ENCODE measurements at places on chromosomes 7 and 10. TPM values are rescaled to one million over a fixed set of nuclear protein-coding genes. Genes with fewer than 3 reads are reported as not detected.
A peak's percentile ranks its signal among the peaks of the same experiment; 100 is the strongest.

GRCh38 chr7:31096877-31097258 is 44.8 kb downstream of the ADCYAP1R1 start:
- no peak for DNase-seq

The RGR gene
- total RNA-seq = 2.2 TPM

DNA sequence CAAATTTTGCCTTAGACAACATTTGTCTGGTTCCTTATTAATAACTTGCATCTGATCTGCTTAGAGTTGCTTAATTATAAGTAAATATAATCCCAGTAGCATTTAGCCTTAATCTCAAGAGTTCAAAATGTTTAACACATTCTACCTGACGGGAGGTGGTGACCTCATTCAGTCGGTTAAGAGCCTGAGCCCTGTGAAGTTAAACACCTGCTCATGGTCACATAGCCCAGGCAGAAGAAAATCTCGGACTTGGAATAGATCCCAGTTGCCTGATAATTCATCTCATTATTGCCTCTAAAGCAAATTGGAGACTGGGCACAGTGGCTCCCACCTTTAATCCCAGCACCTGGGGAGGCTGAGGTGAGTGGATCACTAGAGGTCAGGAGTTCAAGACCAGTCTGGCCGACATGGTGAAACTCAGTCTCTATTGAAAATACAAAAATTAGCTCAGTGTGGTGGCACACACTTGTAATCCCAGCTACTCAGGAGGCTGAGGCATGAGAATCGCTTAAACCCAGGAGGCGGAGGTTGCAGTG is 18.6 kb upstream of the ASCC1 start:
- no peak for DNase-seq

DNA sequence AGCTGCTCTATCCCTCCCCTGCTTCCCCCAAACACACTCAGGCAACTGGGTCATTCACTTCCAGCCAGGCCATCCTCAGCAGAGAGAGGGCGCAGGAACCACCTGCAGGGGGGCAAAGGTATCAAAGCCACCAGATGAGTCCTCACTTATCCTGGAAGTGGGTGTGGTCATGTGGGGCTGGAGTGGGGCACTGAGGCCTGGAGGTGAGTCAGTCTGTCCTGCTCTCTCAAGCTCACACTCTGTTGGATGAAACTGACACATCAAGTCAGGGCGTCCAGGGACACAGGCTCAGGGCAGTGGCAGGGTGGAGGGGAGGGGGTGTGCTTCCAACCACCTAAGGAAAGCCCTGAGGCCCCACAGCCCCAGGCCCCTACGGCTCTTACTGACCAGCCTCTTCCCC is 8.0 kb upstream of the ELFN1 start:
- no peak for DNase-seq

DNA sequence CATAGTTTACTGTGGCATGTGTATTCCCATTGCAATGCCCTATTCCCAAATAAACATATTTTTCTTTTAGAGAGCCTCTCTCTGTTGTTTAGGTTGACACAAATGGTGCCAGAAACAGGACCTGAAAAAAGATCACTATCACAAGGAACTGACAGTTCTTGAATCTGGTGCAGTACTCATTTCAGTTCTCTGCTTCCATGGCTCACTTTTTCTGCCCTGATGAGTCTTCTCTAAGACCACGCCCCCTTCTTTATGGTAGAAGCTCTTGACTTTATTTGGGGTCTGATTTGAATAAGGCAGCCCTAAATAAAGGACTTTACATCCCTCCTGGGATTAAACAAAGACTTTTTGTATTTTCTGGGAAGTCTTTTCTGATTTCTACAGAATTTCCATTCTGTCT is 3.5 kb upstream of the CCDC126 start:
- DNase-seq = no peak

GRCh38 chr7:137942484-137943115 is 59.3 kb downstream of the CREB3L2 start:
- peak; percentile 42 for DNase-seq

DNA sequence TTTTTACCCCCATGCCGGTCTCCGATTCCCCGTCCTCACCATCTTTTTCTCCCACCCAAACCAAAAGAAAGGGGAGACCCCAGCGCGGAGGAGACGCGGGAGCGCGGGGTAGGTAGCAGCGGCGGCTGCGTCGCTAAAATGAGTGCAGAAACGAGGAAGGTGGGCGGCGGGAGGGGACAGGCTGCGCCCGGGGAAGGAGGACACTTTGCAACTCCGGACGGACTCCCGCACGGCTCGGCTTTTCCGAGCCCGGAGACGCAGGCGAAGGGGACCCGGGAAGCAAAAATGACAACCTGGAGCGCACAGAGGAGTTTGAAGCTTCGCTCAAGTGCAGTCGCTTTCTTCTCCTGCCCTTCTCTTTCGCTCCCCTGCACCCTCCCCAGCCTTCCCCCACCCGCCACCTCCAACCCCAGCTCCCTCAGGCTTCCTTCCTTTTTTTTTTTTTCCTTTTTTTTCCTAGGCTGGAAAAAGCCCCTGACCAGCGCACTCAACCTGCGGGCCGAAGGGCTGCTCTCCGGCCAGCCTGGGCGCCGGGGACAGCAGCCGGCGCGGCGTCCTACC is 453 bp downstream of the SFMBT2 start:
- DNase-seq = peak; percentile 8

DNA sequence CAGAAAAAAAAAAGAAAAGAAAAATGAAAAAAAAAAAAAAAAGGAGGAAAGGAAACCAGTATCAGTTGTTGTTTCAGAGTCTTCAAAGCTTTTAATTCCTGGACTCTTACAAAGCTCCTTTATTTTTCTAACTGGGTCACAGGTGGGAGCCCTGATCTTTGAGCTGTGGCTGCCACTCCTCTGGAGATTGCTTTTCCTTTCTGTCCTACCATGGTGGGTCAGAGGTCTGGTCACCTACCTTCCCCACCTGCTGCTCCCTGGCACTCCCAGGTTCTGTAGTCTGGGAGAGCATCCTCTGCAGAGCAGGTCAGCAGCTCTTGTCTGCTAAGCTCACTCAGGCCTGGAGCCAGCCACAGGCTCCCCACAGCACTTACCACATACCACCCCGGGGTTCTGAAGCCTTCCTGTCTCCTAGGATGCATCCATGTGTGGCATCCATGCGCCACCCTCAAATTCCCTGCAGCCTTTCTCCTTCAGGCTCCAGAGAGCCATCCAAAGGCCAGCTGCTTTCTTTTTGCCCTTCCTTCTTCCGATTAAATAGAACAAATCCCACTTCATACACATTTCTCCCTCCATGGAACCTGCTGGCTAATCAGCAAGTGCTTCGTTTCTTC is 73.2 kb upstream of the TPK1 start:
- DNase-seq = no peak

The LBX1 gene
- 0.24 TPM for total RNA-seq

GRCh38 chr10:49053053-49053997 is 62.0 kb downstream of the VSTM4 start:
- DNase-seq = no peak

The ZNF716 gene
- total RNA-seq = 1.7 TPM

The SLC39A12 gene
- total RNA-seq = not detected

GRCh38 chr7:54560723-54561122 is 18.5 kb downstream of the VSTM2A start:
- DNase-seq = no peak

- no peak for DNase-seq
Observed at GRCh38 chr7:45985902-45986301, 64.8 kb upstream of the IGFBP3 start.

DNA sequence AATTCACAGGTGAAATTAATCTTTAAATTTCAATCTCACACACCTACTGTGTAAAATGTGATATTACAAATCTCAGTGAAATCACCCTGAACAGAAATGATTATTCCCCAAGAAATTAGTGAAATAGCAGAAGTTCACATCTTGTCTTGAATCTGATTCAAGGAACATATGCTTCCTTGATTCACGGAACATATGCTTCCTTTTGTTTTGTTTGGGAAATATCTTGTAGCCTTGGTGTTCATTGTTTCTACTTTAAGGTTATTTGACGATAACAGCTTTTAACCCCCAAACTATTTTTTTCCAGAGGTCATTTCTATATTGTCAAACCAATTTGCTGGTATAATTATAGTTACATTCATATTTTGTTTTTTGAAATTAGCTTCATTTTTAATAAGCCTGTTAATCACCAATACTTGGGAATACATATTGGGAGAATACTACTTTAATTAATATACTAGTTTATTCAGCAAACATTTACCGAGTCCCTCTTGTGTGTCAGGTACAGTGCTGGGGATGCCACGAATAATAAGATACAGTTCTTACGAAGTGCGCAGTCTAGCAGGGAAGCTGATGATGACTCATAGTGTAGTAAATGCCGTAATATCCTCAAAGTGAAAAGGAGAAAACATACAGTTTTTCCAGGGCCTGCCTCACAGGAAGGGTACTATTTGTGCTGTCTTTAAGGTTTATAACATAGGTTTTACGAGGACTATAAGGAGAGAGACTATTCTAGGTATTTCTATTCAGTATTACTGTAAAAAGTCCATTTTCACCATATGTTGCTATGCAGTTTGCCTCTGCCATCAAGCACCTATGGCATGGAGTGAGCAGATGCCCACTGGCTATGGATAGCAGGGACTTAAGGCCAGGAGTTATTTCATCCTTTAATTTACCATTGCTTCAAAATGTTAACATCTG is 32.5 kb downstream of the PRKAR2B start:
- no peak for DNase-seq

GRCh38 chr10:14617852-14618251 is 156.8 kb downstream of the FAM107B start:
- DNase-seq = no peak

The ATOH7 gene
- not detected for total RNA-seq

The ABCB4 gene
- 30.6 TPM for total RNA-seq

DNA sequence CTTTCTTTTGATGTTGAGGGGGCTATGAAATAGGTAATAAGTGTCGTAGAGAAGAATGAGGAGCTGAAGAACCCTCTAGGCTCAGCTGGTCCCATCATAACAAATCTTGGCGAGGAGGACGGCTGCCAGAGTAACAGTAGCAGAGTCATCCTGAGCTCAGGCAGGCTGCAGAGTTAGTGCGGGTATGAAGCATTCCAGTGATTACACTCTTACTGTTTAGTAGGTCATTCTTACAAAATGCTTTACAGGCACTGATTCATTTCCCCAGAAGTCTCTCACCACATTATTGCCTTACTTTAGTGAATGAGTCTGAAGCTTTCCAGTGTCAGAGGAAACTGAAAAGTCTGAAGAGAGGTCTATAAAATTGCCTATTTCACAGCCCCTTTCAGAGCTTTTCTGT is 43.9 kb upstream of the GPR158 start:
- DNase-seq = peak; percentile 26

- DNase-seq = no peak
Observed at GRCh38 chr10:91681361-91682276, 48.7 kb upstream of the PPP1R3C start.

The CPN1 gene
- not detected for total RNA-seq

The COL1A2 gene
- 19,645 TPM for total RNA-seq

DNA sequence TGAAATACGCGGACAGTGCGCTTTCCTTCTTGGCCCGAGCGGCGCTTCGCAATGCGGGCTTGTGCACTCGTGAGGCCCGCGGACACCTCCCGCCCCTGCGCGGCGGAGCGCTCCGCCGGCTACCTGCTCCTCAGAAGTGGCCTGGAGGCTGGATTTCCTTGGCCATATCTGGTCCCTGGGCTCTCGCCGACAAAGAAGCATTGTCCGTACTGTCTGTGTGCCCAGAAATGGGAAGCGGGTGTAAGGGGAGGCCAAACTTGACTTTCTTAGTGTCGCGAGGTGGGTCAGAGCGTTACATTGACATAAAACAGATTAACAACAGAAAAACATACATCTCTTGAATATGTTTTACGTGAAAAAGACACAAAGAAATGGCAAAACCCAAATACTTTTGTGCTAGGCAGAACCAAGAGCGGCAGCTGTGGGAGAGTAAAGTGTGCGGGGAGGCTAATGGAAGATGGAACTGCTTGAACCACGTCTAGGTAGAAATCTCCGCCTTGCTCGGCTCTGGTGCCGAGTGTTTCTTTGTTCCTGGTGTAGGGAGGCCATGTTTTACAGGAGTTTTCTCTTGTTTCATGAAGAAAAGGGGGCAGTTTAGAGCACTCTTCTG is 1.4 kb downstream of the LANCL2 start:
- no peak for DNase-seq

GRCh38 chr7:126489874-126490273 is 762.9 kb downstream of the GRM8 start:
- no peak for DNase-seq

The ARPC1A gene
- total RNA-seq = 54.4 TPM

The LRRC18 gene
- 0.48 TPM for total RNA-seq

DNA sequence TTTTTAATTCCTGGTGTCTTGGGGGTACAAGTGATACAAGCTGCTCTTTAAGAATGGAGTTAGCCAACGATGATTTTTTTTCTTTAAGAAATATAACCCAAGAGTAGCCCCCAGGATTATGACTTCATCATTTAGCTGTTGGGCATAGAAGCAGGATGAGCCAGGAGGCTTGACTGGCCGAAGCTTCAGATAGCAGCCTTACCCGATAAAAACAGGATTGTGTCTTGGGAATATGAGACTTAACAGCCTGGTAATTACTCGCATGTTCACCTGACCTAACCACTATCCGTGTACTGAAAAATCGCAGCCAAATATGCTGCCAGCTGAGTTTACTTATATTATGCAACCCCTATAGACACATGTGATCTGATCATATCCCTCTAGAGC is 346.0 kb upstream of the BMPER start:
- DNase-seq = no peak

GRCh38 chr10:91800182-91800581 is 2.0 kb downstream of the TNKS2 start:
- no peak for DNase-seq

The HPSE2 gene
- 18.8 TPM for total RNA-seq

DNA sequence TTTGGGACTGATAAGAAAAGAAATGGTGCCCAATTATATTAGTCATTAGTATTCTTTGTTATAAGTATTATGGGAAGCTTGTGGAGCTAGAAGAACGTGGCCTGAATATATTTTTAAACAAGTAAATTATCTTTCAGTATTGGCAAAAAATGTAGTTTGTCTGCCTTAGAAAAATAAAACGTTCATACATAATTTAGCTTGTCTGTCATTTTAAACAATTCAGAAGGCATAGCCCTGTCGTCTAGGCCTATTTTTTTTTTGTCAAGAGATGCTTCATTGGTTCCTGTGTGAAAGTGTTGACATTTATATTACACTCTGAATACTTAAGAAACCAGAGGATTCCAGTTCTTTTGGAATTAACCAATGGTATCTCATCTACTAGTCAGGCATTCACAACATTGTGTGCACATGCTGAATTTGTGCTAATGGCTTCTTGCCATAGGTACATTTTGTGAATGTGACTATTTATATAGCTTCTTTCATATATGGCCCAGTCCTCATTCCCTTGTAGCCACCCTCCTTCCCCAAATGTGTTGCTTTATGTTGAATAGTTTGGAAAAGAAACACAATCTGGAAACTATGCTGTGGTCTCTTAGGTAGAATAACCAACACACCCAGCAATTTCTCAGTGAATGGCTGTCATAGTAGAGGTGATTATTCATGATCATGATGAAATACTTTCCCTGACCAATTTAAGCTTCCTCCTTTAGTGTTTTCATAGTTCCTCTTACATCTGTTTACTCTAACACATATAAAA is 435.8 kb downstream of the EXOC4 start:
- DNase-seq = no peak

- no peak for DNase-seq
Observed at GRCh38 chr10:129970465-129971364, 6.6 kb upstream of the EBF3 start.

- no peak for DNase-seq
Observed at GRCh38 chr10:47418966-47419365, 34.9 kb upstream of the ZNF488 start.

Measured in umbilical cord (tissue), 2 donors.